ENCODE measurements at places on chromosomes 5 and 9. TPM values are rescaled to one million over a fixed set of nuclear protein-coding genes. Genes with fewer than 3 reads are reported as not detected.
A peak's percentile ranks its signal among the peaks of the same experiment; 100 is the strongest.

SREK1IP1 gene
- 11.8 TPM for polyA plus RNA-seq

CDC25C gene
- polyA plus RNA-seq, result 2.4 TPM

MGAT1 gene
- 70.7 TPM for polyA plus RNA-seq

UNC5A gene
- 1.7 TPM for polyA plus RNA-seq

DNA sequence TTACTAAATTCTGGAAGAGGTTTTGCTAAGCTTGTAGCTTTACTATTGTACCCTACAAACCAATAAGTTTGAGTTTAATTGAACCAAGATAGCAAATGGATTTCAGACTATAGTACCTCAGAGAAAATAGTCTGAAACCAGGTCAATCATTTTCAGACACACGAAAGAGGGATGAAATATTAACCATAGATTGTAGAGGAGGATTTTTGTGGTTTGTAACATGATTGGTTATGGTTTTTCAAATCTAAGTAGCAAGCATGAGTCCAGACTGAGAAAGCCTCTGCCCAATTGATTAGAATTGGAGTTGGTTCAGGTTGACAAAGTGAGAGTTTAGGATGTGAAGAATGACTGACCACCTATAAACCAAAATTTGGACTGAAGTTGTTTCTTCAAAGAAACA, 562.7 kb upstream of the DMAC1 start:
- no peak for DNase-seq

- DNase-seq, result peak; percentile 17
Measured at GRCh38 chr9:10366171-10366779, 246.5 kb downstream of the PTPRD start.

DNA sequence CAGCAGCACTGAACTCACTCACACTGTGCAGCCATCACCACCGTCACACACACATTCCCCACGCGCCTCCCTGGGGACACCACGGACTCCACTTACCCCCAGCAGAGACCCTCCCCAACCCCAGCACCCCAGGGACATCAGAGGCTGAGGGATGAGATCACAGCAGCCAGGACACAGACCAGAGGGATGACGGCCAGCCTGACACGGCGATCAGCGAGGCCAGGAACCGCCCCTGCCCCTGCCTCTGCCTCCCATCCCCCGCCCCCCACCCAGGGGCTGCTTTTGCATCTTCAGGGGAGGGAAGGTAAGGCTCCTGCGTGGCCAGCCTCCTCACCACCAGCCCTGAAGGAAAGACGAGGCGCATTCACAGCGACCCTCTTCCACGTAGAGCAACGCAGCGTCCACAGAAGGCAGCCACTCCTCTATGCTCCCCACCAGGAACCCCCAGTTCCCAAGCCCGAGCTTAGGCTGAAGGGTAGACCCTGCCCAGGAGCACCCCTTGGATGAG, 104.5 kb downstream of the VAV2 start:
- no peak for DNase-seq

GRCh38 chr9:116964258-116964657, 277.2 kb downstream of the TRIM32 start:
- DNase-seq, result no peak

DNA sequence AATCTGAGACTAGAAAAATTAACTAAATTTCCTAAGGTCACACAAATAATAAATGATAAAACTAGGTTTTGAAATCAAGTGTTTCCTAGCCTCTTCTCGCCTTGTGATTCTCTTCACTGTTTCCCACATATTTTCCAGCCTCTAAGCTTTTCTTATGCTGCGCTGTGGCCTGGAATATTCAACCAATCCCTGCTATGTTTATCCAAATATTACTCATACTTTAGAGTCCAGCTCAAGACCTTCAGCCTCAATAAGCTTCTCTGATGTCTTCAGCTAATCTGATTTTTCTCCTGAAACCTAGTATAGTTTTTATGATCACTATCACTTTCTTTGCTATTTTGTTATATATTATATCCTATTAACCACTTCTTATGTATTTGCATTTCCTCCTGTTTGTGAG, 303.1 kb upstream of the CDH6 start:
- no peak for DNase-seq

DNA sequence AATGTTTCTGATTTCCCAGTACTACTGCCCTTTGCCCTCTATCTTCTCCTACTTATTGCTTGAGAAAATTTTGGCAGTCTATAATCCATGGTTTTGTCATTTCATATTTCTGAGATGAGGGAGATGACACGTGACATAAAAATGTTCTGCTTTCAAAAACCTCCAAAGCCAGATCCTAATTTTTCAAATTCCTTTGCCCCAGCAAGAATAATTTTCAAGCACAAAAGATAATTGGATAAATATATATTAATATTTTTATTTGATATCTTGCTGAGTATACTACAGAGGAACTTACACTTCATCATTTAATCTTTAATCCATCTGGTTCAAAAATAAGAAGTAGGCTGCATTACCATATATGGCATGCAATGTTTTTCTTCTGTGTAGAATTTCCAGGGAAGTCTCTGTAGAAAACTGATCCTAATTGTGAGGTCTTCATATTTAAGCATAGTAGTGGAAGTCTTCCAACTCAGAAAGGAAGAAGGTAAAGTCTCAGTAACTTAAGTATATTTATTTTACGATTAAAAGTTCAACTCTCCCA, 1738.8 kb downstream of the EFNA5 start:
- no peak for DNase-seq

DNA sequence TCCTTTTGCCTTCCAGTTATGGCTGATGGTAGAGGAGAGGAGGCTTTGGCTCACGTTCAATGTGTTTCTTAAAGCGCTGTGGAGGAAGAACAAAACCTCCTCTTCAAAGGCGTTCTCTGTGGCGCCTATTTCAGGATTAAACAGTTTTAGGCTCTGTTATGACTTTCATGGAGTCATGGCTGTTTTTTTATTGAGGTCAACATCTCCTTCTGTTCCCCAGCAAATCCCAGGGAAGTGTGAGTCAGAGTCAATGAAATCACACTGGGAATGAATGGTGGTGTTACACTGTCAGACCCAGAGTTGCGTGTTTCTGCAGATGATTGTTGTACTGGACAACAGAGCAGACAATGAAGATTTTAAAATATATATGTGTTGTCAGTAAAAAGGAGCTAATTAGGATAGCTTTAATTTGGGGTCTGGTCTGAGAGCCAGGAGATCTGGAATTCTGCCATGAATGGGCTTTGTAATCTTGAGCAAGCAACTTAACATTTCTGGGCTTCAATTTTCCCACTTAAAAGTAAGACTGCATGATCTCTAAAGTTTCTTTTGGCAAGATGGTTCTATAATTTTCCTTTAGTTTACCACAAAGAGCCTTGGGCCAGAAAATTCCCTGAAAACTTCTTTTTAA, 240.7 kb downstream of the CSNK1G3 start:
- no peak for DNase-seq

DNA sequence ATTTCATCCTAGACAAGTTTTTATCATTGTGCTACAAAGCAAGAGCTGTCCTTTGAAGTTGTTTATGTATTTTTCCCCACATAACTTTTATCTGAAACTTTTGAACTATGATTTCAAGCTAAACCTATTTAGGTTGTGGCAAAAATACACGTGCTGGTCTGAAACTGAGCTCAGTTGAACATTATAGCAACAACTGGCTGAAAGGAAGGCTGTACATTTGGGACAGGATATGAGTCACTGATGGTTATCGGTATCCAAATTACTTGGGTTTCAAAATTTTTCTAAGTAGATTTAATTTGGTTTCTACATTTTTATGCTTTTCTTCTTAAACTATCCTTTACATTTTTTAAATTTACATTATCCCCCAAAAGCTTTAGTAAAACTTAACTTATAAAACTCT, 627.3 kb upstream of the NUDT12 start:
- DNase-seq, result no peak

GRCh38 chr5:95846554-95847260, 24.2 kb upstream of the GLRX start:
- no peak for DNase-seq

- DNase-seq, result no peak
Measured at GRCh38 chr5:43642428-43642827, 39.4 kb downstream of the NNT start.

GRCh38 chr9:116149844-116150243, 3.7 kb upstream of the PAPPA start:
- no peak for DNase-seq

DNA sequence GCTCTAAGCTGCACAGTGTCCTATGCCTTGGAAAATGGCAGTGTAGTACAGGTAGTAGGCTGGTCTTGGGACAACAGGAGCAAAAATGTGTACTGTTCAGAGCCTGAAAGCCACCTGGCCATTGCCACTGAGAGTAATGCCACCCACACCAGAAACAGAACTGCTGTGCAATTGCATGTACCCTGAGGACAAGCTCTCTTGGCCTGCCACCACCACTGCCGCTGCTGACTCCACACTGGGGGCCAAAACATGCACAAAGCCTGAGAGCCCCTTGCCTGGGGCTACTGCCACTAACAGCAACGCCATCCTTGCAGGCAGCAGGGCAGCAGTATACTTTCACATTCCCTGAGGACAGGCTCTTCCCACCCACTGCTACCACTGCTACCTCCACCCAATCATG, 251.9 kb upstream of the CDH12 start:
- no peak for DNase-seq

DNA sequence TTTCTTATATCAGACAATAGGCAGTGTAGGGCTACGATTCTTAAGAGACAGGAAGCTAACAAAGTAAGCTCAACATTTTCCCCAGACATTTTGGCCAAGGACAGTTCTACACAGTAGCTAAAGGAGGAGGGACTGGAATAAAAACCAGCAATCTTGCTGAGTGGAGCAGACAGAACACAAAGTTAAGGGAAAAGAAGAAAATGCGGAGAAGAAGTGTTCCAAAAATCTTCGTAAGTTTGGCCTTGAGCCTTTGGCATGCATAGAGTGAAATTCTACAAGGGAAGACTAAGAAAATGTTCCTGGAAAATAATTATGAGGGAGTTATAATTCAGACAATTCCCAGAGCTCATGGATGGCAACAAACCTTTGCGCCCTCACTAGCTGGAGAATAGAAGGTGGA, 748.0 kb upstream of the CTNND2 start:
- DNase-seq, result peak; percentile 17

- DNase-seq, result no peak
Measured at GRCh38 chr5:154449786-154450185, 4.0 kb downstream of the SAP30L start.

- no peak for DNase-seq
Measured at GRCh38 chr5:31769530-31769929, 130.6 kb downstream of the PDZD2 start.

DNA sequence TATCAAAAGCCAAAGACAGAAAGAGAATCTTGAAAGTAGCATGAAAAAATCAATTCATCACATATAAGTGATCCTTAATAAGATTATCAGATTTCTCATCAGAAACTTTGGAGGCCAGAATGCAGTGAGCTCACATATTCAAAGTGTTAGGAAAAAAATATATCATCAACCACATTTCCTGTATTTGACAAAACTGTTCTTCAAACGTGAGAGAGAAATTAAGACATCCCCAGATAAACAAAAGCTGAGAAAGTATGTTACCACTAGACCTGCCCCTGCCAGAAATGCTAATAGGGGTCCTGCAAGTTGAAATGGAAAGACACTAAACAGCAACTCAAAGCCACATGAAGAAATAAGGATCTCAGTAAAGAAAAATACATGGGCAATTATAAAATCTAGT, 29.9 kb downstream of the HACD4 start:
- no peak for DNase-seq

DNA sequence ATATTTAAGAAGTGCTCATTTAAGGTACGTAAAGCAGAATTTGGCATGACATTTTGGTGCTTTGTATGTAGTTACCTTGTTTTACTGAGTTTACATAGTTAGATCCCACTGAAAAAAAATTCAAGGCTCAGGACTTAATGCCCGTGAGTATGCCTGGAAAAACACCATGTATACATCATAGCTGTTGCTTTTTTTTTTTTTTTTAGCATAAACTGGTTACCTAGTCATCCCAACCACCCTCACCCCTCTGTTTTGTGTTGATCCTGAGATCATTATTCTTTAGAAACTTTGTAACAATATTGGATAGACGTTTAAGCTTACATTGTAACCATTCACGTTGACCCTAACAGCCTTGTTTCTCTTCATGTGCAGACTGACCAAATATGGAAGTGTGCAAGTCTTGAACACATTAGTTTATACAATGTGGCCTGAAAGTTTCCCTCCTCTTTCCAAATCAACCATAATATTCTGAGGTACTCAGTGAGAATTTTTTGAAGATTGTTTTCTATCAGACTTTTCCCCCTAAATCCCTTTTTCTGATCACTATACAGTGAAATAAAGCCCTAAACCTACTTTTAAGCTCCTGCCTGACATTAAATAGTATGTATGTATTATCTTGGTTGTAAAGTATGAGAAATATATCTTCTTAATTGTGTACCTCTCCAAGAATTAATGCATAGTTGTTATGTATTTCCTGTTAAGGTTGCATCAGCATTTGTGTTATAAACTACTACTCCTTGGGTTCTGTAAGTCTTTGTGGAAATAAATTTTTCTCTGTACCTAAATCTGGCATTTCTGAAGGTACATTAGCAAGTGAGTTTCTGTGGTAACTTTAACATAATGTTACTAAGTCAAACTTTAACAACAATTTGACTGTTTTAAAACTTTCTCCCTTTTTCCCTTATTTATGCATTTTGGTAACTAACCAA, 4.4 kb downstream of the RABGAP1 start:
- no peak for DNase-seq

- no peak for DNase-seq
Measured at GRCh38 chr5:43652537-43653302, 49.7 kb downstream of the NNT start.
